ENCODE measurements at places on chromosomes 4 and X.

DNA sequence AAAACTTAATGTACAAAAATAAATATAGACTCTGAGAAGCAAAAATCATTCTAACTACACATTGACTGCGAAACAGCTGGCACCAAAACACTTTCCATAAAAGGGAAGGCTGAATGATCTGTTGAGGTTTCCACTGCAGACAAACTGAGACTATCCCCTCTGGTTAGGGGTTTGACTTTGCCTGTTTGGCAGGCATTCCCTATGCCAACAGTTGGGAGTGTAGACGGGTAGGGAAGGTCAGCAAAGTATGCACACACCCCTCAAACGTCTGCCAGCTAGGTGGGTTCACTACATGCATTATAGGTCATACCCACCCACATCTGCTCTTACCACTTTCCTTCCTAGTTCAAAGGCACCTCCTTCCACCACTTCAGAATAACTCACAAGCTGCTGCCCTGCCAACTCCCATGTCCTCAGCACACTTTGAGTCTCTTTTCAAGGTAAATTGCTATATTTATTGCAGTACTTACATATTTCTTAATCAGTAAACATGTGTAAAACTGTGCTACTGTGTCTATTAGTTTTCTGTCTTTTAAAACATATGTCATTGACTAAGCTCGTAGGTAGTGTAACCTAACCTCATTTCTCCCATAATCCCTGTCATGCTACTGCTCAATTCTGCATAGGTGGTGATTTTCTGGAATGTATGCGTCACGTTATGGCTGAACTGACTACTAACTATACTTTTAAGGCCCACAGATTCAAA, 12.4 kb downstream of the CTSO start:
- no peak for DNase-seq

GRCh38 chr4:173547889-173548288, 17.9 kb upstream of the HAND2 start:
- DNase-seq: no peak

DNA sequence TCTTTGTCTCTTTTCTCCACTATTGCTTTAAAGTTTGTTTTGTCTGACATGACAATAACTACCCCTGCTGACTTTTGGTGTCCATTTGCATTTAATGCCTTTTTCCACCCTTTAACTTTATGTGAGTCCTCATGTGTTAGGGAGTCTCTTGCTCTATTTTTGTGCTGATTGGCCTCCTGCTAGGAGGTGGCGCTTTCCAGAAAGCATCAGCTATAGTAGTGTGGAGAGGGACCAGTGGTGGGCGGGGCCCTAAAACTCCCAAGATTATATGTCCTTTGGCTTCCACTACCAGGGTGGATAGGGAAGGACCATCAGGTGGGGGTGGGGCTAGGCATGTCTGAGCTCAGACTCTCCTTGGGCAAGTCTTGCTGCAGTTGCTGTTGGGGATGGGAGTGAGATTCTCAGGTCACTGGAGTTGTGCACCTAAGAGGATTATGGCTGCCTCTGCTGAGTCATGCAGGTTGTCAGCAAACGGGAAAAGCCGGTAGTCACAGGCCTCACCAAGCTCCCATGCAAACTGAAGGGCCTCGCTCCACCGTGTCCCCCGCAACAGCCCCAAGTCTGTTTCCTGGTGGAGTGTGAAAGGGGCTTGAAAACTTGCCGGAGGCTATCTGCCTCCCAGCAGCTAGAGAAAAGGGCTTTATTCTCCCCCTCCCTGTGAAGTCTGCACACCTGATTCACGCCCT, 156.3 kb downstream of the CPEB2 start:
- DNase-seq: no peak

DNA sequence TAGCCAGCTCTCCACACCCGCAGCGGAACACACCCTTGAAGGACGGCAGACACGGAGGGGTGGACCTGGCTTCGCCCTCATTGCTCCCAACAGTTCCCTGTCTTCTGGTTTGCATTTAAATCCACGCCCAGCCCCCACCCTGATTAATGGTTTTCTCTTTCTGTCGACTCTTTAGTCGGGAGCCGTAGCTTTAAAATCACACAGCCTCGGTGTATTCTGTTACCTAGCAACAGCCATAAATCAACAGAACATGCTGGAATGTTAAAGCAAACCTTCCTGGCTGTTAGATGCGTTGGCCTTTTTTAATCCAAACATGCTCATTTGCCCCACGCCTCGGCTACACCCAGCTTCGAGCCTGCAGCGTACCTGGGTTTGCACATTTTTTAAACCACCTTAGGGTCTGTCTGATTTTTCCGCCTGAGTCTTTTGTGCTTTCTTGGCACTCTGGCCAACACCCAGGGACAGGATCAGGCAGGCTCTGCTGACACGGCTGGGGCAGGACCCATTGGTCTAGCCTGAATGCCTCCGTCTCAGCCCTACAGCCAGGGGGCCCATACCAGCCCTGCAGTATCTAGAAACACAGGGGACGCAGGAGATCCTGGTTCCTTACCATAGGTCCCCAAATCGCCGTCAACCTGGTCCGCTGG, 21.4 kb upstream of the PPP2R2C start:
- no peak for DNase-seq

- no peak for DNase-seq
Observed at GRCh38 chrX:130884627-130885026, 18.4 kb downstream of the ENOX2 start.

All from stimulated activated CD8-positive, alpha-beta memory T cell treated with anti-CD3 and anti-CD28 coated beads, Interleukin-4, amount 100 ng/mL, for 1 hour (primary cell).